ENCODE measurements at places on chromosomes 4 and X. TPM values are rescaled to one million over a fixed set of nuclear protein-coding genes. Genes with fewer than 3 reads are reported as not detected.

GRCh38 chr4:156390599-156391324, 437.1 kb upstream of the CTSO start:
- DNase-seq, result no peak

DNA sequence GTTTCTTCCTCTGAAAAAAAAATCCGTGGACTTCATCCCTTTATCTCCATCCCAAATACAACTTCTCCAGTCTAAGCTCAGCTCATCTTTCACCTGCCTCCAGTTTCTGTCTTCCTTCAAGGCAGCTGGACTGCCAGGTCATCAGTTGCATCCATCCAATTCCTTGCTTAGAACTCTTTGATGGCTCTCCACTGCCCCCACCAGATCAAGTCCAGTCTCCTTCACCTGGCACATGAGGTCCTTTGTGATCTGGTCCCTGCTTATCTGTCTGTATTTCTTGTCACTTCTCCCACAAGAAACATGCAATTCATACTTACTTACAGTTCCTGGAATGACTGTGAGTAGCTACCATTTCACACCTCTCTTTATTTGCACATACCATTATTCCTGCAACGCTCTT, 33.8 kb downstream of the OTUD6A start:
- DNase-seq, result peak; percentile 44

- peak; percentile 41 for DNase-seq
These were observed 56.6 kb downstream of the LINC00632 start for GRCh38 chrX:140766024-140766611.

TCP11X1 gene
- not detected for total RNA-seq

GRCh38 chr4:1383728-1384591, 22.3 kb downstream of the NKX1-1 start:
- DNase-seq, result no peak

SPATA4 gene
- total RNA-seq, result not detected

DNA sequence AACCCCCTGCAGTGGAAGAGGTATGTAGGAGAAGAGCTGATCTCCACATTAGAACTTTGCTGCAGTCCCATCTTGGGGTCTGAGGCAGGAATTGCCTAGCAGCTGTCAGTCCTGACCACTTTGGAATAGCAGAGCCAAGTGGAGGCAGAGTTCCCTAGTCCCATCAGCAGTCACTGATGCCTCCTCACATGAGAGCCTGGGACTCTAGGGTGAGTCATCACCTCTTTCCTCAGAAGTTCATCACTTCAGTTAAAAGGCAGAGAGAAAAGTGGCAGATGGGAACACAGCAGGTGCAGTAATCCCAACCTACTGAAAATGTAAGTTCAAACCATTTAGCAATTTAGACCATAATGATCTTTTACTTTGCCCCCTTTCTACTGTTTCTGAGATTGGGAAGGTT, 73.9 kb upstream of the MED14 start:
- no peak for DNase-seq

DNA sequence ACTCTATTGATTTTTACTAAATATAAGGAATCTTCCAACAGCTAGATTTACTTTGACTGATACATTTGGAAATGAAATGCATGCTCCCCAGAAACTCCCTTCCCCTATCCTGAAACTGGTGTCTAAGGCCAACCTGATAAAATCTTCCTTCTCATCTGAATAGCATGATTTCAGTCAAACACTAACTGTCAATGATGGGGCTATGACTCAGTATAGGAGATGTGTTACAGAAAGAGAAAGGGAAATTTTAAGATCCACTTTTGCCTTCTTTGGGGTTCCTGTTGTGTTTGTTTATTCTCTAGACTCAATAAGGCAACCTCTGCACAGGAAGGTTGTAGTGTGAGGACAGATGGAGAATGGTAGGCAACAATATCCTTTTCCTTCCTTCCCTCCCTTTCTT, 160.7 kb downstream of the MOSPD2 start:
- no peak for DNase-seq

PAGE2B gene
- total RNA-seq, result not detected

DNA sequence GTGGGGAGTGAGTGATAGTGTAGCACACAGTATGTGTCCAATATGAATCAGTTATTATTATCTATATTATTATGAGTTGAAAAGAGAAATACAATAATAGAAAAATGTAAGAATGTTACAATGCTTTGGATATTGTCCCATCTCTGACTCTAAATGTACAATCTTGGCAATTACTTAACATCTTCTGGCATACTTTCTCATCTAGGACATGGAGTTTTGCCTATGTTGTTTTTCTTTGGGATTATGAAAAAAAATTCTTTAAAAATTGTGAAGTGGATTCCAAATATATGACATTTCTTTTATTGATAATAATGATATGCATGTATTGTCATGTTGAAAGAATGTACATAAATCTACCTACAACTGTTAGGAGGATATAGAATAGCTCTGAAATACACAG, 84.1 kb downstream of the TBCK start:
- DNase-seq, result no peak

- no peak for DNase-seq
These were observed 165.1 kb downstream of the CFAP299 start for GRCh38 chr4:80500613-80501012.

DNA sequence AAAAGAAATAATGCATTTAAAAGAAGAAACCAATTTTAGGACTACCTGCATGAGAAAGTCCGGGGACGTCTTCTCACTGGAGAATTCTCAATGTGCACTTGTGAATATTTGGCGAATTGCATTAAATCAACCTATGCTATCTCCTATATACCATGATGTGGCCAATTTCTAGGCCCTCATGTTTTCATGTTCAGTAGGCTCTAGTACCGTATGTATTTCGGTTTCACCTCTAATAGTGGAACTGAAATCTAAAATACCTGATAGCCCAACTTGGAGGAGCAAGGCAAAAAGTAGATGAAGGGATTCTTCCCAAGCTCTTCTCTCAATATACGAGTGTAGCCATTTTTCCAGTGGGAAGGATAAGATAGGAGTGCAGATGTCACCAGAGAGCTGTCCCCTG, 11.4 kb upstream of the FGF2 start:
- DNase-seq, result no peak

DNA sequence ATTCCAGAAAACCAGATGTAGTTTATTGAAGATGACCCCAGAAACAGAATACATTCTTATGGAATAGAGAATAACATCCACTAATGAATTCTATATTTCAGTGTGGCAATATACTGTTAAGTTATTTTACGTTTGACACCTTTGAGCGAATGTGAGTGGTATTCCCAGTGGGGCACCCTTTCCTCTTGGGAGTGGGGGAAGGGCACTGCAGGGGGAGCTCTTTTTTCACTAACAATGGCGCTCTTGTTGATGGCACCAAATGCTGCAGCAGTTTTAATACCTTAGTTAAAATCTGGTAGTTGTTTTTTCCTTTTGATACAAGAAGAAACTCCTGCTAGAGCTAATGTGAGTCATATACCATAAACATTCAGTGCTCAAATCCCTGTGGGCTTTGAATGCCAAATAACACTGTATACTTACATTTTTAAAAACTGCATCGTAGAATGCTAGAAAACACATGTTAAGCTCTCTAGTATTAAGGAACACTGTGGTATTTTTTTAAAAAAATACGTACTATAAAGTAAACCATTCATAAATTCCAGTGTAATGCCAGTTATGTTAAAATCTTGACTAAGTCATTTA, 178.5 kb downstream of the DCHS2 start:
- DNase-seq, result no peak

GRCh38 chrX:5307416-5307815, 921.3 kb downstream of the NLGN4X start:
- no peak for DNase-seq

DNA sequence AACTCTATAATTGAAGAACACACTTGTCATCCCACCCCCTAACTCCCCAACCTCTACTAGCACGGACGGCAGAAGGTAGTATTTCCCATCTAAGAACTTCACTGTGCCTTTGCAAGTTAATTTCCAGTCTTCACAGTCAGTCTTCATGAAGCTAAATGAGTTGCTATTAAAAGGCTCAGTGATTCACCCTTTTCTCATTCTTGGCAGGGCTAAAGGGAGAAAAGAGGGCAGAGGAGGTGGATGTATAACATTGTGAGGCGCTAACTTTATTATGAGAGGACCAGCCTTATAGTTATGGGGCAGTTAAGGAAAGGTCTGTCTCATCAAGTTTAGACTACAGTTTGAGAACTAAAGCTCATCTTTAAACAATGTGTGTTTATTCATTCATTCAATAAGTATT, 161.0 kb upstream of the S100G start:
- no peak for DNase-seq

DNA sequence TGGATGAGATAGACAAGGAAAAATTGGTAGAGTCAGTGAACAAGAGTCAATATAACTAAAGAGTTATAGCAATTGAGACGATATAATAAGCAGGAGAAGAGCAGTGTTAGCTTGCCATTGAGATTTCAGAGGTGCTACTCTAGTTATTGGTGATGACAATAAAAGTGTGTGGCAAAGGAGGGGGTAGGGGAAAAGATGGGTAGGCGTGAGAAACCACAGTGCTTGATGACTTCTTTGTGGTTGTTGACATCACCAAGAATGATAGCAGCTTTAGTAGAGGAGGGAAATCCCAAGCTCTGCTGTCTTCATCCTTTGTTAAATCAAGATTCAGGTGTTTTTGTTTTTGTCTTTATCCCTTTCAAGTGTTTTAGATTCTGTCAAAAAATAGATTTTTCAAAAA, 179.9 kb upstream of the PPP3CA start:
- DNase-seq, result no peak

NWD2 gene
- not detected for total RNA-seq

FAM47A gene
- total RNA-seq, result not detected

DNA sequence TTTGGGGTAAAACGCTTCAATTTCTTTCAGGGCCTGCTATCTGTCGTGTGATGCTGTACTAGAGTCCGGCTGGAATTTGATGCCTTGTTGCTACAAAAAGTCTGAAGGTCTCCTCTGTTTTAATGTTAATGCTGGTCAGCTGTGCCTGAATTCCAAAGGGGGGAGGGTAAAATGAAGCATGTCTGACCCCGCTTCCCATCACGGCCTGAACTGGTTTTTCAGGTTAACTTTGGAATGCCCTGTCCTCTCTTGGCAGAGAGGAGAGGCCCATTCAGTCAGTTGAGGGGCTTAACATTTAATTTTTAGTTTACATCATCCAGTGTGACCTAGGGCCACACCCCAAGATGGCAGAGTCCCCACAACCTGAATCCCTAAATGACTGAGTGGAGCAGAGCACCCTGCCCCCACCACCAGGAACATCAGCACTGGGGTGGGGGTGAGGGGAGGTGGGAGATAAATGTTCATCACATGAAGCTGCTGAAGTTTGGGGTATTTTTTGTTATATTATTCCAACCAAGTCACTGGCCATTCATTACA, 47.9 kb upstream of the GPR78 start:
- no peak for DNase-seq

GRCh38 chrX:7149411-7149810, 1.5 kb upstream of the PUDP start:
- no peak for DNase-seq

MAGEE2 gene
- not detected for total RNA-seq

DNA sequence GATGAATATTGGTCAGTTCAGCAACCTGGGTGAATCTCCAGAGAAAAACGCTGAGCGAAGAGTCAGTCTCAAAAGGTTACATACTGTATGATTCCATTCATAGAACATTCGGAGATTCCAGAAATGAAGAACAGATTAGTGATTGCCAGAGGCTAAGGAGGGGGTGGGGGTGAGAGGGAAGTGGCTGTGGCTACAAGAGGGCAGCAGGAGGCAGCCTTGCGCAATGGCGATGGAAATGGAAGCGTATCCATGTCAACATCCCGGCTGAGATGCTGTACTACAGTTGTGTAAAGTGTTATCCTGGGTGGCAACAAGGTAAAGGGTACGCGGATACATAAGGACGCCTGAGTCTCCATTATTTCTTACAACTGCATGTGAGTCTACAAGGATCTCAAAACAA, 18.0 kb downstream of the LYAR start:
- DNase-seq, result no peak

- DNase-seq, result no peak
These were observed 11.9 kb downstream of the SMIM31 start for GRCh38 chr4:164765833-164766232.

MAGEA1 gene
- total RNA-seq, result not detected

GRCh38 chr4:173264684-173265185, 69.4 kb downstream of the HMGB2 start:
- DNase-seq, result peak; percentile 49

GRCh38 chr4:27759611-27760575, 899.3 kb downstream of the STIM2 start:
- no peak for DNase-seq

IQSEC2 gene
- total RNA-seq, result 0.39 TPM

- DNase-seq, result peak; percentile 50
These were observed 45.9 kb downstream of the TSC22D3 start for GRCh38 chrX:107729558-107730297.

DNA sequence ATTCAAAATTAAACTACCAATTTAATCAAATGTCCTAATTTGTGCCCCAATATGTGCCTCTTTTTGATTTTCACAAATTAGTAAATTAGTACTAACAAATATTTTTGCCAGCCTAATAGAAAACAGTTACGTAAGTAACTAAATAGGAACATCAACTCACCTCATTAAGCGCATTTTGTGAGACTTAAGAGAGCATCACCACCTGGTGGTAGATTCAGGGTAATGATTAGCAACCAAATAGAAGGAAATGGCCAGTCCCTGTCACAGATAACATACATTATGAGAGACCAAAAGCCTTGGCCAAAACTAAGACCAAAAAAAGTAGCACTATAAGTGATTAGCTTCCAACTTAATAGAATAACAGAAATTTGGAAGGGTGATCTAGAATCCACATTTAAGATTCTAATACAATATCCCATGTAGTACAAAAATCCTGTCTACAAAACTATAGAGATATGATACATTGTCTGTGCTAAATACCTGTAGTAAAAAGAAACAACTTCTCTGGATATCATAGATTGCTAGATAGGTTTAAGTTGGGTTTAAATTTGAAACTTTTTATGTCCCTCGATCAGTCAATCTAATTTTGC, 46.7 kb downstream of the C4orf46 start:
- DNase-seq, result peak; percentile 62

DNA sequence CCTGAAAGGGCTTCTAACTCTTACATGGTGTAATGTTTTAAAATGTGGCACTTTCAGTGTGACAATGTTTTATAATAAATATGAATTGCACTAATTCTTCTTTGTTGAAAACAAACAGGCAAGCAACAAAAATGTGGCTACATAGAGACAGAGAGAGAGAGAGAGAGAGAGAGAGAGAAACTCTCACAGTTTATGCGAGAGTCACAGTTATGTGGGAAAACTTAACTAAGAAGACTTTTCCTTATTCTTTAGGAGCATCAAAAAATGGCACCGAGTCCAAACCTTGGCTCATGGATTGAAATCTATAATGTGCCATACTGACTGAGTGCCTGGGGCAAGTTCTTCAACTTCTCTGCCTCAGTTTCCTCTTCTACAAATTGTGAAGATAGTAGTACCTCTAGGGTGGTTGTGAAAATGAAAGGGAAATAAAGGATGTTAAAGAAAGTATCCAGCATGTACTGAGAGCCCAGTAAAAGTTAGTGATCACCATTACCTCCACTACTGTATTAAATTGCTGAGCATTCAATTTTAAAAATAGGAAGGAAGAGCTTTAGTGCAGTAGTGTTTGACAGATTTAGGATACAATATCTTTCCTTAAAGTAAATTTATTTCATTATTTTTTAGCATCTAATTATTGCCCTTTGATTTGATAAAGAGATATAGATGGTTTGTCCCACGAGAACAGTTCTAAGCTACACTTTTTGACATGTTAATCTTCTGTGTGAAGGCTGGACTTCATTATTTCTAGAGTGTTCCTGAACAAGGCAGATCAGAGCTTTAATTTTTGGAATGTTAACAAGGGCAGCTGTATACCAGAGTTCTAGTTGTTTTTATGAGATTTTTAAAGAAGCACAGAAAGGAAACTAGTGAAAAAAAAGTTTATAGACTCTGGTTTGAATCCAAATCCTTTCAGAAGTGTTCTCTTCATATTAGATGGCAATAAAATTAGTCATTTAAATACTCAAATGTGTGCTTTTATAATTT, 187.5 kb upstream of the ANK2 start:
- DNase-seq, result no peak

Measured in dermis microvascular lymphatic vessel endothelial cell (primary cell).